PC-3 (cell line): ENCODE measurements at places on chromosomes 2 and 18.

GRCh38 chr2:191036363-191036762 is 22.4 kb upstream of the STAT1 start:
- DNase-seq, result no peak

GRCh38 chr2:163731735-163732134 is 4.1 kb downstream of the FIGN start:
- DNase-seq, result no peak

DNA sequence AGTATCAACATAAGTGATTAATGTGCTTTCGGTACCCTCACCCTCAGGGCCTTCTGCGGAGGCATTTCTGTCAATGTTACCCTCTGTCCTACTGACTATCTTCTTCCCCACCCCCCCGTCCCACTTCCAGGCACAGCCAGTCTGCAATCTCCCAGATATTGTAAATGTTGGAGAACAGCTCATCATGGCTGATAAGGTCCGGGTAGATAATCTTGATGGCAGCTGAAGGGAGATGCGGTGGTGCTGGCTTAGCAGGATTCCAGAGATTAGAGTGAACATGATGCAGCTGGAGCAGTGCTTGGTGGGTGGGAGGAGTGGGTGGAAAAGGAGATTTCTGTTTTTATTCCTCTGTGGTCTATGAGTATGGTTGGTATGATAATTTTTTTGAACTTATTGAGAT is 15.5 kb downstream of the GTF2A1L start:
- no peak for DNase-seq

GRCh38 chr18:44229693-44230108 is 451.0 kb upstream of the SETBP1 start:
- peak; percentile 22 for DNase-seq

DNA sequence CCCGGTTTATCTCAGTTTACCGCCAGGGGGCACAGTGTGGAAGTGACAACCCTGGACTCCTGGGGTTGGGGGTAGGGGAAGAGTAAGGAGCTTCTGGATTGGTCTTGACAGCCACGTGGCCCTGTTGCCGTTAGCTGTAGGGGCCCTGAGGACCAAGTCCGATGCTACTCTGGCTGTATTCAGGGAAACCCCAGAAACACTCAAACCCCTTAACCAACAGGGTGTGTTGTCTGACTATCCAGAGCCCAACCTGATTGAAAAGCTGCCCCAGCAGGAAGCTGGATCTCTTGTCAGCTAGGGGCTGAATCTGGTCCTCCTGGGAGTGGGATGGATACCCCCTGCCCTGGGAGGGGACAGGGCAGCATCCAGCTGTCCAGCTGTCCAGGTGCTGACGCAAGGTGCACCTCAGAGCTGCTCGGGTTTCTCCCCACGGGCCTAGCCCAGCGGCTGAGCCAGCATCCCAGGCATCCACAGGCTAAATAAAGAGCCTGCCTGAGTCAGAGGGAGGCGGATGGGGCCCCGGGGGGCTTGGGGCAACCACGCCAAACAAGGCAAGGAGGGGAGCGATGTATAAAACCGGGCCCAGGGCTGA is 3.1 kb upstream of the GMPPA start:
- DNase-seq, result peak; percentile 59

DNA sequence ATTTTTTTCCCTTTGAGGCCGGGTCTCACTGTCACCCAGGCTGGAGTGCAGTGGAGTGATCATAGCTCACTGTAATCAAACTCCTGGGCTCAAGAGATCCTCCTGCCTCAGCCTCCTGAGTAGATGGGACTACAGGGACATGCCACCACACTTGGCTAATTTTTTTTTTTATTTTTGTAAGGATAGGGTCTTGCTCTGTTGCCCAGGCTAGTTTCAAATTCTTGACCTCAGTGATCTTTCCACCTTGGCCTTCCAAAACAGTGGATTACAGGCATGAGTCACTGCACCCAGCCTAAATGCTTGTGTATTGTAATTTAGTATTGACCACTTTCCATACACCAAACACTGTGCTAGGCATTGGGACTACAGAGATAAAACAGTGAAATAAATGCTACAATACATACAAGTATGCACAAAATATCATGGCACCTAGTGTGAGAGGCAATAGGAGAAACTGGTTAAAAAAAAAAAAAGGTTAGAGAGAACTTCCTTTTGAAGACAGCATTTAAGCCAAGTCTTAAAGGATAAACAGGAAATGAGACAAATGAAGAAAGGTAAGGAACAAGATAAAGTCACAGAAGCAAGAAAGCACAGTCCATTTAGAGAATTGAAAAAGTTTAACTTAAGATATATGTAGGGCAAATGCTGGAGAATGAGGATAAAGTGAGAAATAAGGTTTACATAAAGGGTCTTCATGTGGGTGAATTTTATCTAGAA is 113.4 kb downstream of the GORASP2 start:
- no peak for DNase-seq

GRCh38 chr18:62802523-62802922 is 87.2 kb downstream of the PHLPP1 start:
- no peak for DNase-seq

GRCh38 chr18:66994790-66995189 is 390.9 kb upstream of the CDH19 start:
- DNase-seq, result peak; percentile 65

DNA sequence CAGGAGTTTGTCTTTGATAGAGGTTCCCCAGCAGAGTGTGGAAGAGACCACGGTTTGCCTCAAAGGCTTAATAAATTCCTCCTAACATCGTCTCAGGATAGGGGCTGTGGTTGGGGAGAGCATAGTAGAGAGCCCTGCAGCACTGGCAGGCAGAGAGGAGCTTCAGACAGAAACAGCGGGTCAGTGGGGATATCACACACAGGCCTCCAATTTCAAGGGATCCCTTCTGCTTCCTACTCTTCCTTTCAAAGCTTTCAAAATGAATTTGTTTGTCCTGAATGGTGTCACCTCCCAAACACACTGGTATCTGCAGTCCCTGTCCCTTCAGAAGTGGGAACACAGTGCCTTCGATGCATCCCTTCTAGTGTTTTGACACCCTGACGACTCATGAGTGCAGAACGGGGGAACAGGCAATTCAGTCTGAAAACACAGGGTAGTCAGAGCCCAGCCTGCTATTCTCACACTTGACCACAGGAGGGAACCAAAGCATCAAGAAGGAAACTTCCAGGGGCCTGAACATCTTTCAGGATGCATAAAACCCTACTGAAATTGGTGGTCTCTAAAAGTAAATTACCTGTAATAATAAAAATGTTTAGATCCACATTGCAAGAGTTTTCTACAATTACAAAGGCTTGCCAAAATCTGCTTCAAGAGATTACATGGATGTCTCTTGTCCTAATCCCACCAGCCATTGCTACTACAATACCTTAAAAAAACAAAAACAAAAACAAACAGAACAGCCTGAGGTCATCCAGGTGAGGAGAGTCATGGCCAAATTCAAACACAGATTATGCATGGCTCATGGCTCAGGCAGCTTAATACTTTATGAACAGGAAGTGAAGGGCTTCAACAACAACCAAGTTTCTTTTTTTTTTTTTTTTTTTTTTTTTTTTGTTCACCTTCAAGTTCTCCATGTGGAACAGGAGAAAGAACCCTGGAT is 49.8 kb downstream of the SLC14A2 start:
- peak; percentile 64 for DNase-seq

- DNase-seq, result no peak
Observed at GRCh38 chr18:14120926-14121325, 11.3 kb downstream of the ZNF519 start.

DNA sequence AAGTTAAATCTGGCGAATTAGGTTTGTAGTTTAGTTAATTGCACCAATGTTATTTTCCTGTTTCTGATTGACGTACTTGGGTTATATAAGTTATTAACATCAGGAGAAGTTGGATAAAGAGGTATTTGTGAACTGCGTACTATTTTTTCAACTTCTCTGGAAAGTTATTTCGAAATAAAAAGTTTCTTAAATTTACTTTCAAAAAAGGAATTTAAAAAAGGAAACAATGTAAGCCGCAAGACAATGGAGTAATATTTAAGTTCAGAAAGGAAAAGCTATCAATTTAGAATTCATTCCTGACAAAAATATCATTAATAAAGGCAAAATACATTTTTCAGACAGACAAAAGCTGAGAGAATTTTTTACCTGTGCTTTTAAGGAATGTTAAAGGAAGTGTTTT is 47.7 kb downstream of the RAB10 start:
- no peak for DNase-seq

DNA sequence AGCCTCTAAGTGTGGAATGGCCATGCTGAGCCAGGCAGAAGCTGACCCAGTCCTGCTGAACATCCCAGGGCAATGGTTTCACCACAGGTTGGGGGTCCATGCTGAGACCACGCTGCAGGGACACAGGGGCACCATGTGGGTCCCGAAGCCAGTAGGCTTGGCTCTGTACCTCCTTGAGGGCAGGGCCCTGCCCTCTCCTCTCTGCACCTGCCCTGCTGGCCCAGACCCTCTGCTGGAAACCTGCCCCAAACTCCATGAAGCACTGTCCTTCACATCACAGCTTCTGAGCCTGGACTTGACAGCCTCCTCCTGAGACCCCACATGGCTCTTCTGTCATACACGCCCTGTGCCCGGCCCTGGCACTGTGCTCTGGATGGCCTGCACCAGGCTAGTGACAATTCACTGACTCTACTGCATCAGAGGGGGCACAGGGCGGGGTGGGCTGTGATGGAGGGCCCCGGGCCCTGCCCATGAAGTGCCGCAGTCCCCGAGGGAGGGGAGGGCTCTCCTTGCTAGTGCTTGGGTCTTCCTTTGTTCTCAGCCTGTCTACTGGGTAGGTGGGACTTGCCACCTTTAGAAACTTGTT is 24.7 kb downstream of the HS6ST1 start:
- DNase-seq, result no peak

- DNase-seq, result peak; percentile 11
Observed at GRCh38 chr2:63051042-63051794, 588 bp downstream of the OTX1 start.

GRCh38 chr2:29463181-29463900 is 348.1 kb downstream of the CLIP4 start:
- DNase-seq, result peak; percentile 71

DNA sequence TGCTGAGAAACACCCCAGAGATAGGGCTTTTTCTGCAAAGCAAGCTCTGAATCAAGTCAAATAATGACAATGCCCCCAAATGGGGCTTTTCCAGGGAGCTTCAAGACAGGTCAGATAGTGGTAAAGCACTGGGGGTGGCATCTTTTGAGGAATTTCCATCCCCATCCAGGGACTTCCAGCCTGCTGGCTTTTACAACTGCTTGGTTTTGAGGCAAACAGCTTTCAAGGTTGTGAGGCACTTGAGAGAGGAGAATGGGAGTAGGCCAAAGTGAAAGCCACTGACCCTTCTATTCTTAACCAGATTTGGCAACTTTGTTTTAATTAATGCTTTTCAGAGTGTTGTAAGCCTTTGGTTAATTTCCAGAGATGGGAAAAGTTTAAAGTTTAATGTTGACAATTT is 762.0 kb upstream of the POU3F3 start:
- DNase-seq, result no peak

GRCh38 chr2:66840321-66841002 is 405.5 kb downstream of the MEIS1 start:
- peak; percentile 9 for DNase-seq

DNA sequence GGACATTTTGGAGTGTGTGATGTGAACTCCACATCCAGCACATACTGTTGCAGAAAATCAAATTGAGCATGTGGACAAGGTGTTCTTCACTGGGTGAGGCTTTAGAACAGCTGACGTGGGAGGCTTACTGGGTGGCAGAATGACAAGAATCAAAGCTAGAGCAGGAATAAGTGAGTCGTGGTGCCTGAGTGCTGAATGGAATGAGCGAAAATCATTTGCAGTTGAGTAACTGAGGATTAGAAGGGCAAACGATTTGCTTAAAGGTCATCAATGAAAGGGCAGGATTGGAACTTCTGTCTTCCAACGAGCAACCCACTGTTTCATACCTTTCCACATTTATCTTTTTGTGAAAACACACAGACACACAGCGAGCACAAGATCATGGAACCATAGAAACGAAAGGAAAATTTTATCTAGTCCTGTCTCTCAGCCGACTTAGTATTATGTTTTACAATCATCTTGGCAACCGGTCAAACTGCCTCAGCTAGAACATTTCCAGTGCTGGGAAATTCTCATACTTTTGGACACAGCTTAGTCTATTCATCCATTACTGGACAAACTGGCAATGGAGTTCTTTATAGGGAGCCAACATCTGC is 7.2 kb upstream of the DAW1 start:
- DNase-seq, result no peak

DNA sequence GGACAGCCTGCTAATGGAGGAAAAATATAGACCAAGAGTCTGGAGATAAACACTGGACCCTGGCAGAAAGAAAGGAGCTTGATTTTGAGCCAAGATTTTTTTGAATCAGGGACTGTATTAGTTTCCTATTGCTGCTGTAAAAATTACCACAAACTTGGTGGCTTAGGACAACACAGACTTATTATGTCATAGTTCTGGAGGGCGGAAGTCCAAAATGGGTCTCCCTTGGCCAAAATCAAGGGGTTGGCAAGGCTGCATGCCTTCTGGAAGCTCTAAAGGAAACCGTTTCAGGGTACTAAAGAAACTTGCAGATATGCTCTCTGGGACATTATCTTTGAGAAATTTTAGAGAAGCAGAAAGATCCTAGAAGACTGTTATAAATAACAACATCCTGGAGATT is 140.1 kb downstream of the BABAM2 start:
- no peak for DNase-seq

DNA sequence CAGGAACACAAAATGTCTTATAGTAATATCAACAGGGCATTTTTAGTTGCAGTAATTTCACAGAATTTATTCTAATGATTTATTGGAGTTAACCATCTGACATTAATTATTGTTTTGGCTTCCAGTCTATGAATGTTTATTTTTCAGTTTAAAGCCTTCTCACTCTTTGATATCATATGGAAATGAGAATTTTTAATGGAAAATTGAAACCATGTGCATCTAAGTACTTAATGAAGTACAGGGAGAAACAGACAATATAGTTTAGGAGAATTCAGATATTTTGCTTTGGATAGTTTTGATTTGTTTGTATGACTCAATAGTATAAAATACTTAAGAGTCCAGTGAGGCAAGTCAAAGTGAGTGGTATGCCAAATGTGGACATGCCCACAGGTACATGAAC is 126.1 kb downstream of the OLA1 start:
- DNase-seq, result peak; percentile 15

- DNase-seq, result no peak
Observed at GRCh38 chr18:30712383-30712782, 330.2 kb downstream of the DSC3 start.

DNA sequence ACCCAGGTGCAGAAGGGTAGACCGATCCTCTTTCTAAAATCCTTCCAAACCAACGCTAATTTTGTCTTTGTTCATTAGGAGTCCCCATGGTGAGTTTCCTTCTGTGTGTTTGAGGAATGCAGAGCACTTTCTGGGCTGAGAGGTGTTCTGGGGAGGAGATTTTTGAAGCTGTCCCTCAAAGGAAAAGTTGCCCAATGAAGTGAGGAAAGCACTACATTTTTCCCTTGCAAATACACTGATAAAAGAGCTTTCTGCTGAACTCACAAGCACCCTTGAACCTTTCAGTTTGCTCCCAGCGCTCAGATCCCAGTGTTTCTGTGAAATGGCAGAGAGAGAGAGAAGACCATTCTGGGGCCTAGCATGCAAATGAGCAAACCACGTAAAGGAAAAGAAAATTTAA is 299.6 kb upstream of the FANCL start:
- no peak for DNase-seq

GRCh38 chr2:66633631-66634030 is 198.7 kb downstream of the MEIS1 start:
- no peak for DNase-seq

GRCh38 chr2:144659731-144660275 is 139.9 kb upstream of the ZEB2 start:
- peak; percentile 96 for DNase-seq
